Lower leg skin (tissue), 4 donors: ENCODE measurements at places on chromosomes 3 and 15.

- peak; percentile 54 for DNase-seq
Measured at GRCh38 chr3:36904641-36905040, 40.2 kb downstream of the TRANK1 start.

DNA sequence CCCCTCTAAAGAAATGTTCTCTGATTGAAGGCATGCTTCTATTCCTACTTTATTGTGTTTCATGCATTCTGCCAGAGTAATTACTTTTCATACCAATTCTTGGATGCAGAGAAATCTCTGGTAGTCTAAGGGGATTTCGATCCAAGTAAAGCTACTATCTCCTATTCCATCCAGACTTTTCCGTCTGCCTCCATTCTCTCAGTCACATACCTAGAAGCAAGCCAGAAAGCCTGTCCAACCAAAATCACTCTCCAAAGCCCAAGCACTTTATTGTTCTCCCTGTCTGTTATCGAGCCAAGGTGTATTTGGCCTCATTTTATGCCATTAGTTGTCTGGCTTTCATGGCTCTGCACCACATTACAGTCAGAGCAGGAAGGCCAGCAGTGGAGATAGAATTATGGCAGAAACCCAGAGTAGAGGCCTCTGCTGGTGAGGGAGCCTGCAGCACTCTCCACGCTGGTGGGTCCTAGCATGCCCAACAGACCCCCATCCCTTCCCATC is 95.9 kb downstream of the SLC49A4 start:
- no peak for DNase-seq

GRCh38 chr15:47792231-47792630 is 74.9 kb downstream of the SEMA6D start:
- DNase-seq: no peak

DNA sequence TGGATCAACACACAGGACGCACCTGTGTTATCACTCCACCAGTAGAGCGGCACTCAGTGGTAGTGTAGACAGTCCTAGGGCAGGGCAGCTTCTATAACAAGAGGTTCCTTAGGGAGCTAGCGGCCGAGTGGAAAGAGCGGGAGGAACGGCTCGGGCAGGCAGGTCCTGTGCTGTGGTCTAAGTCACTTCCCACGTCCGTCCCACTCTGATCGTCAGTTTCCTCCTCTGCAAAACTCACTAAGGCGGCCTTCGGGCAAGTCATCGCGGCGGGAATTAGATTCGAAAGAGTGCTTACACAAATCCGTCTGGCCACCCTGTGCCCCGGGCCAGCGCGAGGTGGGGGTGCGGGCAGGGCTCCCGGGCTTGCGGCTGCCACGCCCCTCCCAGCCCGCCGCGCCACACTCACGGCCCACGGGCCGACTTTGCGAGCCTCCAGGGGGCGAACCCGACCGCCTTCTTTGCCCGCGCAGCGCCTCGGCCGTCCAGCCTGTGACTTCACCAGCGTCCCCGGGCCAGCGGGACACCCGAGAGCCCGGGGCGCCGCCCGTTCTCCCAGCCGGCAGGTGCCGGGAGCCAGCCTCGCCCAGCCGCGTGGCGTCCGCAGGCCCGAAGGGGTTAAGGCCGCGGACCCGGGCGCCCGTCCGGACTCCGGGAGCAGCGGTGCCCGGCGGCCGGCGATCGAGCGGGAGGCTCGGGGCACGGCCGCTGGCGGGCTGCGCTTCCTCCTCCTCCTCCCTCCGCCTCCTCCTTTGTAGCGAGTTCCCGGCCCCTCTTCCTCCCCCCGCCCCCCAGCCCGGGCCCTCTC is 416 bp upstream of the CORO2B start:
- peak; percentile 51 for DNase-seq

DNA sequence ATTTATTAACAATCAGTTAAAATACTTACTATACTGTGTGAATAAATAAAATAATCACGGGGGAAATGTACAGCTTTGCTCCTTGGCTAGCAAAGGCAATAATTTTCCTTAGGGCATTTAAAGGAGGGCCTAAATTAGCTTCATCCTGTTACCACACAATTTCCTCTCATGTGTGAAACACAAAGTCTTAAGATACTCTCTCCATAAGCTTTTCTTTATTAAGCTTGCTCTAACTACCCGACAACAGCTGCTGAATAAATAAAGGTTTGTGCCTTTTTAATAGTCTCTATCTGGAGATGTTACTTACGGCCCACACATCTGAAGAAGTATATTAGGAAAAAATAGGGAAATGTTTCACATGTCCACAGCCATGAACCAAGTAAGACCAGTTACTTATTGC is 29.7 kb downstream of the ZNF106 start:
- DNase-seq: no peak

DNA sequence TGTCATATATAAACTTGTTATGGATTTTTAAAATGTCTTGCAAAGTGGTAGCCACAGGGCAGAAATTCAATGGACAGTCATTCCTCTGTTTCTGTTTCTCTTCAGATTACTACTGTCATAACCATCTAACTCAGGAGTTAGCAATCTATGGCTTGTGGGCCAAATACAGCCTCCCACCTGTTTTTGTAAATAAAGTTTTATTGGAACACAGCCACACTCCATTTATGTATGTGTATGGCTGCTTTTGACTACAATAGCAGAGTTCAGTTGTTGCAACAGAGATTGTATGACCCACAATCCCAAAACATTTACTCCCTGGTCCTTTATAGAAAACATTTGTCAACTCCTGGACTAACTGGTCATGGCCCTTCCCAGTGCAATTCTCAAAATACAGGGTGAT is 20.0 kb downstream of the SLC27A2 start:
- no peak for DNase-seq
